Chondrocyte (in vitro differentiated cells): ENCODE measurements at places on chromosomes 11 and 22.

DNA sequence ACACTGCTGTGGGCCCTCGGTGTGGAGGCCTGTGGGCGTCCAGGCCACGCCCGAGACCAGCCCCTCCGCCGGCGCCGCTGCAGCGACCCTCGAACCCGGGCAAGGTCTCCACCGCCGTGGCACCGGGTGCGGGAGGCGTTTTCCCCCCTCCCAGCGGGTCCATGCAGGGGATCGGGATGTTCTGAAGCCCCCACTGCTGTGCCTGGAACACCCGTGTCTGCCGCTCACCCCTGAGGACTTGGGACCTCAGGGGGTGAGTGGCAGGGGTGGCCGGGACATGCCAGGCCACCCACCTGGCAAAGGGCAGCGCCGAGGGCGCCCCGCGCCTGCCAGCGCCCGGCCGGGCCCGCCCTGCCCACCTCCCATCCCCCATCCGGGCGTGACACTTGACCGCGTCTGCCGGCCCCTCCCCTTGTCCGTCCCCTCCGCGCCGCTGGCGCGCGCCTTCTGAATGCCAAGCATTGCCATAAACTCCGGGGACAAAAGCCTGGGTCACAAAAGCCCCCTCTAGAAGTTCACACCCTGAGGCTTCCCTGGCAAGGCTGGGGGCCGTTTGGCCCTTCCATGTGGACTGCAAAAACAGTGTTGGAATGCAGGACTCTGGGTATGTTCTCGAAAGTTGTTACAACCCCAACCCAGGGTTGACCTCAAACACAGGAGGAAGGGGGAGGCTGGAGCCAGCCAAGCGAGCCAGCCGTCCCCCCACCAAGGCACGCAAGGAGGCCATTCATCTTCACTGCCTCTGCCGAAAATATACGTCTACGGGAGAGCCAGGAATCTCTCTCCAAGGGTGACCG, 819 bp upstream of the KCNQ1OT1 start:
- DNase-seq = peak; percentile 78

- DNase-seq = no peak
Observed at GRCh38 chr11:66743271-66743968, 14.4 kb upstream of the SPTBN2 start.

DNA sequence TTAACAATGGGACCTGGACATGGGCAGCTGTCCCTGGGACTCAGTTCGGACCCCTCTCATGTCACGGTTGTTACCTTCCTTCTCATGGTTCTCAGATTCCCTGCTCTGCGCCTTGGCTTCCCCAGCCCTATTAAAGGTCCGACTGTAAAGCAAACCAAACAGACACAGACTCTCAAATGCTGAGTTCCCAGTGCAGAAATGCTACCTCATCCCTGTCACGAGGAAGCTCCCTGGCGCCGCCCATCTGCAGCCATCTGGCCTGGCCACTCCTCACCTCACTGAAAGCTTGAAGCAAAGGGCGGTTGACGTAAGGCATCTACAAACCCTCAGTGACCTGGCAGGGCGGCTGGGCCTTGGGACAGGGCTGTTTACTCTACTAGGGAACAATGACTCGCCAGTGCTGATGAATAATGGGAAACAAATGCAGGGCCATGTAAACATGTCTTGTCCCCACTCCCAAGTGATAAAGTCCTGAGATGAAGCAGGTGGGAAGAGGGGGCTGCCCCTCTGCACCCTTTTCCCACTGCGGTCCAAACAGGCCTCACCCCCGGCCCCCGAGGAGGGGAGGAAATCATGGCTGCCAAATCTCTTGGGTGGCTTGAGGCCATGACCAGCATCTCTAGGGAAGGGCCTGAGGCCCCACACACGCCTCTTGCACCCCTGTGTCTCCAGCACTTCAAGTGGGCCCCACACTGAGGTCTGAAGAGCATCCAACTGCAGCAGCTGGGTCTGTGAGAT, 49.3 kb downstream of the SCUBE1 start:
- DNase-seq = no peak

DNA sequence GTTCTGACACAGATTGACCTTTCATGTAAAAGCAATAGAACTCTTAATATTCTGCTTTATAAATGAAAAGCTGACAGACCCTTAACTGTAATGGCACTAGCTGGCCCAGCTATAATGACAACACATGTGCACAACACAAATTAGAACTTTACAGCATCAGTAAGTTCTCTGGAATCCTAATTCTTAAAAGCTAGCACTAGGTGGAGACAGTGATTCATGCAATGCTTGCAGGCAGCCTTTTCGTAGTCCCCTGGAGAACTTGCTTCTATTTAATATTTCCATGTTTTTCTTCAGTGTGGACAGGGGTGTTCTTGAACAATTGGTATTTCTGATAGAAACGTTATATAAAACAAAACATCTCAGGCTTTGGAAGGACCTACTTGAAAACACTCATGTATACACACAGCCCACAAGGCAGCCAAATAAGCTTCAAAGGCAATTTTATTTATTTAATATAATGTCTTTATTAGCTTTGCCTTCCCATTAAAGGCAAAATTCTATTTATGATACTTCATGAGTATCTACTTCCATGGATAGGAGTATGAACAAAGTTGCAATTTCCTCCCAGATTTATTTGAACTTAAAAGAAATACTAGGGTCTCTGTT, 374.3 kb upstream of the MPPED2 start:
- no peak for DNase-seq

DNA sequence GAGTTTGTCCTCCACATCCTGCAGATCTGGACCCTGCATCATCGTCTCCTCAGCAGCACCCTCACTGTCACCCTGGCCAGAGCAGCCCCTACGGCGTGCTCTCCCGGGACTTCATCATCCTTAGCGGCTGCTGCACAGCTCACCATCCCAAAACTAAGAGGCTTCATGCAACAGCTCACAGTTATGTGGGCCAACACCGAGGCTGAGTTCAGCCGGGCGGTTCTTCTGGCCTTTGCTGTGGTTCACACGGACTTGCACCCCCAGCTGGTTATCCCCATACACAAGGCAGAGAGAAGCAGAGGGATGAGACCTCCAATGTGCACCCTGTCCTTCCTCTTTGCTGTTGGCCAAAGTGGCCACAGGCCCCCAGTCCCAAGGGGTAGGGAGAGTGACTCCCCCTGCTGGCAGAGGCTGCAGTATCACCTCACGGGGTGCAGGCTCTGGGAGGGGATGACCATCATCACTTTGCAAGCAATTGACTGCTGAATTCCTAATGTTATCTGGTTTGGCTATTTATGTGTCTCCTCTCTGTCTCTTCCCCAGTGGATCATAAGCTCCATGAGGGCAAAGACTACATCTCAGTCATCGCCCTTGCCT, 276.8 kb downstream of the BRD1 start:
- DNase-seq = no peak

DNA sequence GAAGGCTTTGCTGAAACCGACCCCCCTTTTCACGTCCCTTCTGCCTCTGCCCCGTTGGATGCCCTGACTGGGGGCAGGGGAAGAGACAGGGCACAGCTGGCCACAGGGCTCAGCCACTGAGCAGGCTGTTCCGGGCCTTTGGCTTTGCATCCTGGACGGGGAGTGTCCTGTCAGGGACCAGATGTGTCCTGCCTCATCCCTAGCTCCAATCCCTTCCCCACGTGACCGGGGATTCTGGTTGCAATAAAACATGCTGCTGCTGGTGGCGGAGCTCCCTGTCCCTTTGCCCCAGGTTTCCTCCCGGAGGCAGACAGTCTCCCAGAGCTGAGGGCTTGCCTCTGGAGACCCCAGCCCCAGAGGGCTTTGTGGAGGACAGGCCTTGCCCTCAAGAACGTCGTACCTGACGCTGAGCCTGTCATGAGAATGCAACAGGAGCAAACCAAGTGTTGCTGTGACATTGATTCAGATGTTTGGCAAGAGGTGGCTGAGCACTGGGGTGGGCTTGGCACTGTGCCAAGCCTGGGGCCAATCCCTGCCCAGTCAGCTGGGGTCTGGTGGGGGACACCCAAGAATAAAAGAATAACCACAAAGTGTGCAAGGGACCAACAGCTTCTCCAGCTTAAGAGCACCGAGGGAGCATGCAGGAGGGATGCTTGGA, 7.3 kb downstream of the CDC42EP2 start:
- DNase-seq = no peak

GRCh38 chr11:88208745-88209144, 33.5 kb upstream of the RAB38 start:
- DNase-seq = no peak

- no peak for DNase-seq
Observed at GRCh38 chr11:14577835-14578529, 57.8 kb upstream of the PSMA1 start.

DNA sequence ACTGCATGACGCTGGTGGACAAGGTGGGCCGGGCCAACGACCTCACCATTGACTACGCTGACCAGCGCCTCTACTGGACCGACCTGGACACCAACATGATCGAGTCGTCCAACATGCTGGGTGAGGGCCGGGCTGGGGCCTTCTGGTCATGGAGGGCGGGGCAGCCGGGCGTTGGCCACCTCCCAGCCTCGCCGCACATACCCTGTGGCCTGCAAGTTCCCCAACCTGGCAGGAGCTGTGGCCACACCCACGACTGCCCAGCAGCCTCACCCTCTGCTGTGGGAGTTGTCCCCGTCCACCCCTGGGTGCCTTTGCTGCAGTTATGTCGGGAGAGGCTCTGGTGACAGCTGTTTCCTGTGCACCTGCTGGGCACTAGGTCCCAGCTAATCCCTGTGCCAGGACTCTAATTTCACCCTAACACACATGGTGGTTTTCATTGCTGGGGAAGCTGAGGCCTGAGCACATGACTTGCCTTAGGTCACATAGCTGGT, 49.0 kb upstream of the PPP6R3 start:
- DNase-seq = no peak

DNA sequence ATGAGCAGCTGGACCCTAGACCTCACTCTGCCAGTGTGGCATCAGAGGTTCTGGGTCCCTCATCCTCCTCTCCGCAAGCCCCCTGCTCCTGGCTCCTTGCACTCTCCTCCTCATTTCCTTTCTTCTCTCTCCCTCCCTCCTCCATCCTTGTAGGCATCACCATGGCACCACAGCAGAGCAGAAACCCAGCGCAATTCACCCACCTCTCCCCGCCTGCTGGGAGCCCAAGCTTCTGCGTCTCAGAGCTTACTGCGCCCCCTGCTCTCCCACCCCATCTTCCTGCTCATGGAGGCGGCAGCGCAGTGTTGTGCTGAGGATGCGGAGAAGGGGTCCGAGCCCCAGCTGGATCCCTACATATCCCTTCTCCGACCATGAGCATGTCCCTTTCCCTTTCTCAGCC, 1.7 kb downstream of the CHRM1 start:
- DNase-seq = no peak

DNA sequence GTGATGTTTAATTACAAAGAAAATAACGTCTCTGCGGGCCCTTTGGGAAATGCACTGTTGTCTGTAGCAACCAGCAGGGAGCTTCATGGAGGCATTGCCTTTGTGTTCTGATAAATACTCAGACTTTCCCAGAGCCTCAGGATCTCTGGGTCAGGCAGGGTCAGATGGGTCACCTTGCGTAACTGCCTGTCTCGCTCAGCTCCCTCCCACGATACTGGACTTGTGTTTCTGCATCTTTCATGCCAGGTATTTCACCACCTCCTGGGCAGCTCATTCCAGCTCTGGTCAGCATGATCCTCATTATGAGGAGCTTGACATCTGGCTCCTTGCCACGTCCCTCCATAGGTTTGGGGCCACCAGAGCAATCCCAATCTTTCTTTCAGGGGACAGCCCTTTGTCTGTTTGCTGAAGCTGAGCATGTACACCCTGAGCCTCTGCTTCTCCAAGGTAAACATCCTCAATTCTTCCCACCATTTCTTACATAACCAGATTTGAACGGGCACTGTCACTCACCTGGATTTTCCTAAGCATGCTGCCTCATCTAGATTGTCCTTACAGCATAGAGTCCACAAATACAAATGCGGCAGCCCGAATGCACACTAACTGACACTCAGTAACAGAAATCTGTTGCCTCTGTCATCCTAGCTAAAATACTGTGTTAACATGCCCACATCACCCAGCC, 162.3 kb downstream of the LARGE1 start:
- no peak for DNase-seq

DNA sequence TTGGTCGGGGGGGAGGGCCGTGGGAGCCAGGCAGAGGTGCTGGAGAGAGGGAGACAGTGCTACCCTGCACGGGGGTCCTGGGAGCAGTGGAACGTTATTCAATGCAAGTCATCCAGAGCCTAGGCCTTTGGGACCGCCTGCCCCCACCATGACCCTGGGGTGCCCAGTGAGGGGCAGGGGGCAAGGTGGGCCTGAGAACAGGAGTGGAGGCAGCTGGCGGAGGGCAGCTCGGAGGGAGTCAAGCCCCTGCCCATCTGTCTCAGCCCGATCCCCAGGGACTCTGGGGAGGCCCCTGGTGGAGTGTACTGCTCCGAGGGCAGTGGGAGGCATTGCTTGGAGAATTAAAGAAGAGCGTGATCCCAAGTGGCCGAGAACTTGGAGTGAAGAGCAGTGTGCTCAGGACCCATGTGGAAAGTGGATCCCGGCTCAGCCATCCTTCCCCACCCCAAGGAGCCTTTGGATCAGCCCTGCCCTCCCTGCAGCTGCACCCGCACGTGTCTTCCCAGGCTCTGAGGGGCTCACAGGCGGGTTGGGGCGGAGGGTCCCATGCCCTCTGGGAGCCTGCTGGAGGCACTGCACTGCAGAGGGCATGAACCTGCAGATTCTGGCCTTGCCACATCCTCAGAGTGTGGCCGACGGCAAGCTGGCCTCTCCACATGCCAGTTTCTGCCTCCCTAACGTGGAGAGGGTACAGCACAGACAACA, 34.0 kb upstream of the SMIM38 start:
- DNase-seq = no peak

- no peak for DNase-seq
Observed at GRCh38 chr11:69576069-69576782, 64.7 kb upstream of the CCND1 start.

GRCh38 chr22:46145361-46145851, 4.9 kb upstream of the PPARA start:
- DNase-seq = no peak

DNA sequence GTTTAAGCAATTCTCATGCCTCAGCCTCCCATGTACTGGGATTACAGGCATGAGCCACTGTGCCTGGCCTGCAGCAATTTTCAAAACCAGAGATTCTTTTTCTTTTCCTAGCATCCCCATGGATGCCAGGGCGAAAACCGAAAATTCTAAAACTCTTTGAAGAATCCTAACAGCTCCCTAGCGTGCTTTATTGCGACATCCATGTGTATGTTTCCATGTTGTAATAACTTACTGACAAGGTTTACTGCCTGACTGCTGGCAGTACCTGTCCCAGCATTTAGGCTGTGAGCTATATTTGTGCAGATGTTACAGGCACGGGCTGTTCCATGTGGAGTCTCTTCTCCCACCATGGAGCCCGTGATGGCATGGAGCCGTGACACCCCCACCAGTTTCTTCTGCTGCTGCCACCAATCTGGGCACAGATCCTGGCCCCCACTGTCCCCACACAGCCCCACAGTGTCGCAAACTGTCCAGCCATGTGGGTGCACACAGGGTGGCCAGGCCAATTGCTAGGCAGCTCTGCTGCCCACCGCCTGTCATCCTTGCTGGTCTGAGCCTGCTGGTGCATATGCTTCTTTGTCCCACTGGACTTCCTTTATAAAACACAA, 7.1 kb upstream of the TAB1 start:
- DNase-seq = no peak

DNA sequence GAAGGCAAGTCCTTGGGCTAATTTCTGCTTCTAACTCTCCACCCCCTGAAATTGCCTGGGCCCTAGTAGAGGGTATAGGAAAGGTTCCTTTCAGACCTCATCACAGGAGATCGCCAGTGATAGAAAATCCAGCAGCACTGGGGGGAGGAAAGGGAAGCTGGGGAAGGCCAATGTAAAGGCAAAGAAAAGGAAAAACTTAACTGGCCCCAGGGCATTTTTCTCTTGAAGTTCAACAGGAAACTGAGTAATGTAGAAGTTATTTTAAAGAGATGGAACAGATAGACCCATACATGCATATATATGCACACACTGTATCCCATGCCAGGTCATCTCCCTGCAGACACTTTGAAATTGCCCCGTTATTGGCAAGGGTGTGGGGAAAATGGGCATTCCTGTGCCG, 134.0 kb downstream of the TRIM44 start:
- DNase-seq = no peak
